T-helper 1 cell (primary cell): ENCODE measurements at places on chromosomes 2 and 18.

DNA sequence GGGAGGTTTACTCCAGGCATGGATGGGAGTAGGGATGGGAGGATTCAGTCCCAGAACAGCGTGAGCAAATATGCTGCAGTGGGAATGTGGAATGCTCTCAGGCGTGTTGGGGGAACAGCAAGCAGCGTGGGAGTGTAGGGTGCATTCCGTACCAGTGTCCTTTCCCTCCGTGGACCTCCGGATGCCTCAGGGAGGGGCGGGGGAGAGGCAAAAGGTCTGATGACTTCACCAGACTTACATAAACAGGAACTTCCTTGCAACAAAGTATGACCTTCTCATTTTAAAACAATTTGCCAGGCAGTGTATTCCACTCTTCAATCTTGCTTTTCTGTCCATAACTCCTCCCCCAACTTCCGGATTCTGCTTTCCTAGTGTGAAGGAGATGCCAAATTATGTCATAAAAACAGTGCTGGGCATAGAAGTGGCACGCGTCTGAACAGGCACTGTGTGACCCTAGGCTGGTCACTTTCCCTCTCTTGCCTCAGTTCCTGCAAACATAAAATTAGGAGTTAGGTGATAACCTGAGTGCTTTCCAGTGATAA, 36.9 kb downstream of the RPL37A start:
- DNase-seq, result no peak

DNA sequence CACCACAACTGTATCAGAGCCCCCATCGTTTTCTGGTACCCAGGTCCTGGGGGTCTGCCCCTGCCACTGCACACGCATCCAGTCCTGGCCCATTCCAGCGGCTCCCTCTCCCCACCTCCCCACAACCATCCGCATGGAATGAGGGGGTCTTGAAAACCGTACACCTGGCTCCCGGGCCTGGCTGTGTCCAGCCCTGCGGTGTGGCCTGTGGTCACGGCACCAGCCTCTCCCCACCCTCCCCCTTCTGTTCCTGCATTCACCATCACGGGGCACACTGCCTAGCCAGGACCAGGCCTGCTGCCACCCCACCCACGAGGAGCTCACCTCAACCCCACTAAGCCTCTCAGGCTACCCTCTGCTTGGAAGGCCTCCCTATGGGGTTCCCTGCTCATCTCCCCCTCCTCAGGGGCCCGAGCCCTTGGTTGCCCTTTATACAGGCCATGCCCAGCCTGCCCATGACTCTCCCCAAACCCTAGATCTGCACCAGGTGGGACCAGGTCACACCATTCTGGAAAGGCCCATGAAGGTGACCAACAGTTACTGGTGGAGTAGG, 11.4 kb downstream of the GPR35 start:
- no peak for DNase-seq

DNA sequence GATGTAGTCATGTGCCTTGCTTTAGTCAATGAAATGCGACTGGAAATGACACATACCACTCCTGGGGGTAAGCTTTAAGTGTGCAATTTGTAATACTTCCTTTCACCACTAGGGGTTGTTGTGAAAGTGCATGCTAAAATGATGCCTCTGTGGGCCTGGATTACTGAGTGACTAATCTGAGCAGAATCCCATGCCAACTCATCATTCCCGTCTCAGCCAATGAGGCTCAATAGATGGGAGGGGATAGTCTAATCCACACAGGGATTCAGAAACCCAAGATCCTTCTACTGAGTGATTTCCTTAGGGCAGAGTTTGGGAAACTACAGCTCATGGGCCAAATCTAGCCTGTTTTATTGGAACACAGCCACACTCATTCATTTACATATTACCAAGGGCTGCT, 54.0 kb downstream of the HRH4 start:
- no peak for DNase-seq

GRCh38 chr2:129199501-129199900, 780.0 kb upstream of the RAB6C start:
- DNase-seq, result no peak

DNA sequence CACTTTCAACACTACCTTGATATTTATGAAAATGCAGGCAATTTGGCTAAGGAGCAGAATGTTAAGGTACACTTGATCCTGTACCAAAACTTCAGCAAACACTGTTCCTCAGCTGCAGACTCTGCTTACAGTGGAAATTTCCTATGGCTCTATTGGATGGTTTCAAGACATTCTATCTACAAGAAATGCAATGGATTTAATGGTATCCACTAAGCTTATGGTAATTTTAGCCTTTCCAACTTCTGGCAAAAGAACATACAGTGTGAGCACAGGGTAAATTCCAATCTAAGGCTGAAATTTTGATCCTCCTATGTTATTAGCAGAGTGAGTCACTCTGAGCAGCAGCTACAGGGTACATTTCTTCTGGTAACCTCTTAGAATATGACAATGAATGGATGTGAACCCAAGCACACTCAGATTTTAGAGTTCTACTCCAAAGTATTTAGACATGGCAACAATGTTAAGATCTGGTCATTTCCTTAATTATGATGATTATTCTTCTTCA, 361.8 kb upstream of the PIK3C3 start:
- DNase-seq, result no peak

DNA sequence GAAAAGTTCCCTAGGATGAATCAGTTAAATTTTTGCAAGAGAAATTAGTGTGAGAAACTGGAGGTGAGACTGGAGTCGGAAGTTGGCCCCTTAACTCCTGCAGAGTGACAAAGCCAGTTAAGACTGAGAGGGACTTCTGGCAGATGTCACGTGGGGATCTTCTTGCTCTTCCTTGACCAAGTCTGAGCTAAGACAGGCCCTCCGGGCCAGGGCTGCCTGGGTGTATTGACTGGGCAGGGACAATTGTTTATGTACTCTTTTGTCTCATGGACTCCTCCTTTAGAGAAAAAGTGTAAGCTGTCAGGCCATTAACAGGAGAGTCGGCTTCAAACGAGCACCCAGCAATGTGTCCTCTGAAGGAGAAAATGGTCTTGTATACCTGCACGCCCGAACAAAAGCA, 48.6 kb upstream of the RALBP1 start:
- DNase-seq, result no peak

- DNase-seq, result no peak
Measured at GRCh38 chr2:218228366-218229090, 11.5 kb downstream of the ARPC2 start.
